ENCODE measurements at places on chromosomes 11 and 22. TPM values are rescaled to one million over a fixed set of nuclear protein-coding genes. Genes with fewer than 3 reads are reported as not detected.

GRCh38 chr22:29310863-29311339, 4.5 kb downstream of the GAS2L1 start:
- DNase-seq: peak; percentile 77
- H3K27ac ChIP-seq: no peak overlapping the region
- peaks cover 30% of the 10 kb centered on the region for H3K27me3 ChIP-seq
- peaks cover 10% of the 10 kb centered on the region for H3K36me3 ChIP-seq
- H3K4me3 ChIP-seq: no peak overlapping the region

Gene TAF1D
- 184 TPM for total RNA-seq

DNA sequence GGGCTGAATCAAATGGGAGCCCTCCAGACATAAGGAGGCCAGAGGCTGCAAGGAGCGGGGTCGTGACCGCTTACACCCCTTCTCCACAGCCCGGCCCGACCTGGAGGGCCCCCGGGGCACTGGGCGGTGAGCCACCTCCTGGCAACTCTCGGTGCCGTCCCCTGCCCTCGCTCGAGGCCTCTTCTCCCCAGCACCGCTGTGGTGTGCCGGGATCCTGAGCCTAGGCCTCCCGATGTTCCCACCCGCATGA, 432 bp upstream of the GP1BB start:
- no peak overlapping the region for H3K4me3 ChIP-seq
- H3K4me1 ChIP-seq: peaks cover 7% of the 10 kb centered on the region
- DNase-seq: no peak
- no peak overlapping the region for H3K27ac ChIP-seq

GRCh38 chr22:18060646-18061620, 16.9 kb upstream of the PEX26 start:
- peaks cover 10% of the 10 kb centered on the region for H3K4me1 ChIP-seq
- H3K27me3 ChIP-seq: peaks cover 30% of the 10 kb centered on the region
- no peak for DNase-seq
- no peak overlapping the region for H3K27ac ChIP-seq

DNA sequence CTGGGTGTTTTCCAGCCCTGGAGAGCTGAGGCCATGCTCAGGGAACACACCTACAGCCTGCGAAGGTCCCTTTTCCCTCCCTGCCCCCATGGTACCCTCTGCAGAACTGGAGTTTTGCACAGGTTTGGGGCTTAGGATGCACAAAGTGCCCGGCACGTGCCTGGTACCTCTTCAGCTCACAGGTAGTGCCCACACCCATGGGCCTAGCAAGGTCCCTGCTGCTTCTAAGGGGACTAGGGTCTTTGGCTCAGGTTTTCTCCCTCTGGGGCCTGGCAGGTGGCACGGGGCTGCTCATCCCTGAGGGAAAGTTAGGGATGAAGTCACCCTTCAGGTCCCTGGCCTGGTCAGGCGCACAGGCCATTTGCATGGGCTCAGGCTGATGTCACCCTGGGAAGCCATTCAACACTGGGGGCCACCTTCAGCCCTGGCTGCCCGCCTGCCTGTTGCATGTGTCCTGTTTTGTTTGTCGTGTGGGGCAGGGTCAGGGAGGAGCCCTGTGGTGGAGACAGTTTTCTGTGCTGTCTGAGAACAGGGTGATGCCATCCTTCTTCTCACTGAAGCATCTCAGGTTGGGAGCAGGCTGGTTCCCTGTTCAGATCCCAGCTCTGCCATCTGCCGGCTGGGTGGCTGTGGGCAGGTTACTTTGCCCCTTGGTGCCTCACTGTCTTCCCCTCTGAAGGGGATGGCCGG, 68.3 kb upstream of the CRYBB3 start:
- no peak overlapping the region for H3K4me3 ChIP-seq
- H3K36me3 ChIP-seq: no peaks in the 10 kb centered on the region
- no peak for DNase-seq
- H3K27ac ChIP-seq: no peak overlapping the region
- peaks cover 4% of the 10 kb centered on the region for H3K4me1 ChIP-seq

DNA sequence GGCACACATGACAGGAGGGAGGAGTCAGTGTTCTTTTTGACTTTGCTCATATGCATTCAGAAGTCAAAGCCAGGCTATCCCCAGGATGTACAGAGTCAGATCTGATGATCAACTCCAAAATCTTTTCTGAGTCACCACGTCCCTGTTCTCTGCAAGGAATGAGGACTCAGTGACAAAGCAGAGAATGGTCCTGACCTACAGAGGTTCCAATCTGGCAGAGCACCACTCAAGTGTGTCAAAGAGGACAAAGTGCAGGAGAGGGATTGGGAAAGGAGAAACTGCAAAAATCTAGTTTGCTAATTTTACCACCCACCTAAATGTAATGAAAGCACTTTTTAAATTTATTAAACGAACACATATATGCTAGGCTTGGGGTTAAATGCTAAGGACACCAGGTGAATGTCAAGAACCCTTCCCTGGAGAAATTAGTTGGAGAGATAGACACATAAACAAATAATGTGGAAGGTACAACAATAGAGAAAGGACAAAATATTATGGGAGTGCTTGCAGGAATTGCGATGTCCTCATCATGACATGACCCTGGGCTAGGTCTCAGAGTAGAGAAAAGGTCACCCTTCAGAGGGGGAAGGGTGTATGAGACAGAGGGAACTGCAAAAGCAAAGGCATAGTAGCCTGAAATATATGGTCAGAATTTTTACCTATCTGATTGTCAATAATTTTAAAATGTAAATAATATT, 56.3 kb downstream of the MTNR1B start:
- peaks cover 4% of the 10 kb centered on the region for H3K27me3 ChIP-seq
- no peak overlapping the region for H3K27ac ChIP-seq
- DNase-seq: no peak

DNA sequence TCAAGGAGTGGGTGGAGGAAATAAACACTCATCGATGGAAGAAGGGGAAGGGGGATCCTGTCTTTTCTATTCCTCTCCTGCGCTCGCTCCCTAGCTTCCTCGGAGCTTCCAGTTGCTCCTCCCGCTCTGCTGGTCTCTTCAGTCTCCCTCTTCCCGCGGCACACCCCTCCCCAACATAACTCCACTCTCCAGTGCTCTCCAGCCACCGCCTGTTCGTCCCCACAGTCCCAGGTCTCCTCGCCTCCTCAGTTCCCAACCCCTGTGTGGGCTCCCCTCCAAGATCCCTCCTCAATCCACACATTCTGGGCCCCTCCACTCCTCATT, 438 bp downstream of the ZW10 start:
- peaks cover 8% of the 10 kb centered on the region for H3K27me3 ChIP-seq
- H3K27ac ChIP-seq: peak overlapping the region; percentile 81
- peak overlapping the region; percentile 96 for H3K4me3 ChIP-seq
- DNase-seq: no peak
- H3K36me3 ChIP-seq: peaks cover 19% of the 10 kb centered on the region

Gene BMAL1
- total RNA-seq: 41.0 TPM

- H3K27me3 ChIP-seq: no peaks in the 10 kb centered on the region
- H3K4me1 ChIP-seq: peaks cover 24% of the 10 kb centered on the region
- peak overlapping the region; percentile 84 for H3K27ac ChIP-seq
- no peaks in the 10 kb centered on the region for H3K36me3 ChIP-seq
Measured at GRCh38 chr22:20205964-20206708, 55.3 kb upstream of the CCDC188 start.

Gene OR51E2
- total RNA-seq: not detected

- no peak overlapping the region for H3K4me3 ChIP-seq
- H3K27ac ChIP-seq: no peak overlapping the region
- H3K4me1 ChIP-seq: peaks cover 7% of the 10 kb centered on the region
- H3K36me3 ChIP-seq: no peaks in the 10 kb centered on the region
- peaks cover 30% of the 10 kb centered on the region for H3K27me3 ChIP-seq
Measured at GRCh38 chr11:19071255-19071654, 10.7 kb upstream of the MRGPRX2 start.

DNA sequence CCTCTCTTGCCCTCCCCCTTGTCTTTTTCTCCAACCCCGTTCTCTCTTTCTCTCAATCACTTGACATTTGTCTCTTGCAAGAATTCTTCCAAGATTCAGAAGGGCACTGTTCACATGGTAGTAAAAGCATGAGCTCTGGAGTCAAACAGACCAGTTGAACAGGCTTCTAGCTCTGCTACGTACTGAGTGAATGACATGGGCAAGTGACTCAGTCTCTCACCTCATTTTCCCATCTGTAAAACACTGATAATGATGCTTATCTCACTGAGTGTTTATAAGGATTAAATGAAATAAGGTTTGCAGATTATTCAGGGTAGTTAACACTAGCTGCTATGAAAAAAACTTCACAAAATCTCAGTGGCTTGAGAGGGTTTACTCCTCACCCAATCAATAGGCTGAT, 5.9 kb upstream of the IL10RA start:
- H3K4me1 ChIP-seq: peaks cover 77% of the 10 kb centered on the region
- H3K4me3 ChIP-seq: no peak overlapping the region
- peak overlapping the region; percentile 77 for H3K27ac ChIP-seq
- H3K36me3 ChIP-seq: peaks cover 61% of the 10 kb centered on the region
- H3K27me3 ChIP-seq: no peaks in the 10 kb centered on the region

Gene MUC5AC
- not detected for total RNA-seq

Gene MAPK8IP2
- total RNA-seq: 0.15 TPM

GRCh38 chr11:86524620-86525352, 147.6 kb downstream of the ME3 start:
- H3K4me1 ChIP-seq: no peaks in the 10 kb centered on the region
- H3K27ac ChIP-seq: no peak overlapping the region
- H3K36me3 ChIP-seq: no peaks in the 10 kb centered on the region
- DNase-seq: no peak
- no peaks in the 10 kb centered on the region for H3K27me3 ChIP-seq

Gene POU2AF3
- not detected for total RNA-seq

Gene DNAJC4
- 42.0 TPM for total RNA-seq
